Stimulated activated CD4-positive, alpha-beta T cell treated with anti-CD3 and anti-CD28 coated beads, Interleukin-1b, Interleukin-23, amount 100 ng/mL, for 1 hour (primary cell): ENCODE measurements at places on chromosomes 3 and 15.

DNA sequence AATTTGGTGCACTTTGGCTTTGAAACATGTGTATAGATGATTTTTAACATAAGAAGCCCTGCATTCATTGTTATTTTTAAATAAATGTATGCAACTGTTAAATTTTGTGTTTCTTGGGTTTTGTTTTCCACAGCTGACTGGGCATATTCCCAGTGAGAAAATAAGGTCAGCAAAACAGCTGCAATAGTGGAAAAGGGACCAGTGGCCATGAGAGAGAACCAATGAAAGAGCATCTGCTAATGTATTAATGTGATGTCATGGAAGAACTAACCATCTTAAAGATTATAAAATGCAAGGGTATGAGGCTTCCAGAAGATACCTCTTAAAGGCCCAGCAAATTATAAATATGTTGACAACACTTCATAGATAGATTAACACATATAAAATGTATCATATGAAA is 31.0 kb upstream of the KBTBD12 start:
- DNase-seq = no peak

GRCh38 chr3:54891540-54891897 is 36.3 kb downstream of the LRTM1 start:
- DNase-seq = no peak

DNA sequence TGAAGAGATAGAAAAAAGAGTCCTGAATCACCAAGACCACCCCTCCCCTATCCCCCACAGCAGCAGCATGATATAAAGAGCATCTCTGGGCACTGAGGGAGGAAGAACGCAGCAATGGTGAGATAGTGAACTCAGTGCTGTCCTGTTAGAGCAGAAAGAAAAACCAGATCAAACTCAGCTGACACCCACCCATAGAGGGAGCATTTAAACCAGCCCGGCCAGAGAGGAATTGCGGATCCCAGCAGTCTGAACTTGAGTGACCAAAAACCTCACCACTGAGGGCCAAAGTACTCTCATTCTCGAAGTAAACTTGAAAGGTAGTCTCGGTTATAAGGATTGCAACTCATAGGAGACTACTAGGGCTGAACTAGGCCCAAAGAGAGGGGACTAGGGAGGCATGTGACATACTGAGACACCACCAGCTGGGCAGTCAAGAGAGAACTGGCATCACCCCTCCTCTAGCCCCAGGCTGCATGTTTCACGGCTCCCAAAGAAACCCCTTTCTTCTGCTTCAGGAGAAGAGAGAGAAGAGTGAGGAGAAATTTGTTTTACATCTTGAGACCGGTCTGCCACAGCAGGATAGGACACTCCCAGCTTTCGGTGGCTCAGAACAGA is 39.2 kb upstream of the TGFBR2 start:
- DNase-seq = no peak

DNA sequence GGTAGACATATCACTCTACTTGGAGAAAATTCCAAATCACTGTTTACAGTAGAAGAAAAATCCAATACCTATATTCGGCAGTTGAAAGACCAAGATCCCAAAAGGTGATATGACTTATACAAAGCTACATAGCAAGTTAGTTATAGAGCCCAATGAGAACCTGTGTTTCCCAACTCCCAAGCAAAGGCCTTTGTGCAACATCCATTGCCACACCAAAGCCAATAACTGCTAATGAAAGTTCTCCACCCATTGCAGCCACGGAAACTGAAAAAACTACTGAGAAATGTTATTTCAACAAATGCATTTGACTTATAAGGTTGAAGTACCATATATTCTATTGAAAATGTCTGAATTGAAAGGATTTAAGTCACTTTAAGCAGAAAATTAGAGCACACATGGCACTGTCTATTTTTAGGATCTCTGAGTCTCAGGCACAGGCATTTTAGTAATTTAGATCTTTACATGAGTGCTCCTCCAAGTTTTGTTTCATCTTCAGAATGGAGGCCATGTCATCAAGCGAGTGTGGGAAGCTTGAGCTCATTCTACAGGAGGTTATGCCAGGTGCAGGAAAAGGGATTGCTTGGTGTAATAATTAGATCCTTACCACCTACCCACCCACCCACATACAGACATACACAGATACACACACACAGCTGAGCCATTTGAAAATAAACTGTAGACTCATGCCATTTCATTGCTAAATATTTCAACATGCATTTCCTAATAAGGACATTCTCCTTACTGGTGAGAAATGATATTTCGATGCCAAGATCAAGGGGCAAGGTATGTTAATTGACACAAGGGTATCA is 19.7 kb upstream of the ANO10 start:
- no peak for DNase-seq

GRCh38 chr3:94291686-94292085 is 228.8 kb downstream of the NSUN3 start:
- no peak for DNase-seq

DNA sequence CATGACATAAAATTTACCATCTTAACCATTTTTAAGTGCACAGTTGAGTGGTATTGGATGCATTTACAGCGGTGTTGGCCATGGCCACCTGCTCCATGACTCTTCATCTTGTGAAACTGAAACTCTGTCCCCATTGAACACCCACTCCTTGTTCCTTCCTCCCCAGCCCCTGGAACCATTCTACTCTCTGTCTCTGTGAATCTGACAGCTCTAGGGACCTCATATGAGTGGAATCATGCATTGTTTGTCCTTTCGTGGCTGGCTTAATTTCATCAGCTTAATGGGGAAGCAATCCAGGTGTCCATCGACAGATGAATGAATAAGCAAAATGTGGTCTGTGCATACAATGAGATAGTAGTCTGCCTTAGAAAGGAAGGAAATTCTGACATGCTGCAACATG is 42.5 kb downstream of the PLXNA1 start:
- DNase-seq = no peak

GRCh38 chr3:58751882-58752567 is 85.5 kb upstream of the FAM3D start:
- no peak for DNase-seq

DNA sequence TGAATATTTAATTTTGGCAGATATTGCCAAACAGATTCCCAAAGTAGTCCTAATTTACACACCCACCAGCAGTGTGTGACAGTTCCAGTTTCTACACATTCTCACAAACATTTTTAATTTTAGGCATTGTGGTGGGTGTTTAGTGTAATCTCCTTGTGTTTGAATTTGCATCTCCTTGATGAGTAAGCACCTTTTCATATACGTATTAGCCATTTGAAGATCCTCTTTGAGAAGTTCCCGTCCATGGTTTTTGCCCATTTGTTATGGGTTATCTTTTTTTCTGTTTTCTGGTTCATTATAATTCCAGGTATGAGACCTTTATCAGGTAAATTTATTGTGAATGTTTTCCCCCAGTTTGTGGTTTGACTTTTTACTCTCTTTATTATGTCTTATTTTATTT is 2.3 kb upstream of the TM4SF19 start:
- DNase-seq = no peak

GRCh38 chr3:111769992-111770352 is 89.1 kb upstream of the PHLDB2 start:
- DNase-seq = no peak

DNA sequence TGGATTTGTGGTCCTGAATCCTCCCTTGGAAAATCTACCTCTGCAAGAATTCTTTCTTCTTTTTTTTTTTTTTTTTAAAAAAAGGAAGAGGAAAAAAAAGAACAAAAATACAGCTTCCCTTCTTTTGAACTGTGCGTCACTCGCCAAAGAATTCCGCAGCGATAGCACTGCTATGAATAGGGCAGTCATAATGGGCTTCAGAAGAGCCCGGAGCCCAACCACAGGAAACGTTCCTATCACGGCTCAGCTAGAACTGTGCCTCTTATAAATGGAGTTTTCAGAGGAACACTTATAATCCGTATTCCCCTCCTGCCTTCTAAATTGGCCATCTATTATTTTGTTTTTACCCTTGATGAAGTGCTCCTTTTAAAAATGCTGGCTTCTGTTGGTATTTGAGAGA is 227.7 kb downstream of the ADAMTS17 start:
- DNase-seq = no peak

DNA sequence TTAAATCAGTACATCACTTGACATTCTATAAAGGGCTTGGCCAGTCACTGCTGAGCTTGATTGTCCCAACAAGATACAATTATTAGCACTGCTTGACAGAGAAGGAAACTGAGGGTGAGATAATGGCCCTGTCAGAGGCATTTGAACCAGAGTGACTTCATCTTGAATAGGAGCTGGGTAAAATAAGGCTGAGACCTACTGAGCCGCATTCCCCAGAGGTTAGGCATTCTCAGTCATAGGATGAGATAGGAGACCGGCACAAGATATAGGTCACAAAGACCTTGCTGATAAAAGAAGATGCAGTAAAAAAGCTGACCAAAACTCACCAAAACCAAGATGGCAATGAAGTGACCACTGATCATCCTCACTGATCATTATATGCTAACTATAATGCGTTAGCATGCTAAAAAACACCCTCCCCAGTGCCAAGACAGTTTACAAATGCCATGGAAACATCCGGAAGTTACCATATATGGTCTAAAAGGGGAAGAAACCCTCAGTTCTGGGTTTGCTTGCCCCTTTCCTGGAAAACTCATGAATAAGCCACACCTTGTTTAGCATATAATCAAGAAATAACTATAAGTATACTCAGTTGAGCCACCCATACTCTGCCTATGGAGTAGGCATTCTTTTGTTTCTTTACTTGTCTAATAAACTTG is 239.1 kb upstream of the SETMAR start:
- DNase-seq = no peak

DNA sequence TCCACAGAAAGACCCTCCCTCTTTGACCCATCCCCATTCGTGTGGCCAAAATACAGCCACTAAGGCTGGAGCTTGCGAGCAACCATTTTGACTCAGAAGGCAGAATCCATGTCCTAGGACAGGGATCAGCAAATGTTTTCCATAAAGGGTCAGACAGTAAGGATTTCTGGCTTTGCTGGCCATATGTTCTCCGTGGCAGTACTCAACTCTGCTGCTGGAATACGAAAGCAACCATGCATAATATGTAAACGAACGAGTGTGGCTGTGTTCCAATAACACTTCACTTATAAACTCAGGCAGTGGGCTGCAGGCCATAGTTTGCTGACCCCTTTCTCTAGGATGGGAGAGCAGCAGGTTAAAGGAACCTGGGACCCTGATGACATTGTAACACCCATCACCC is 77.6 kb upstream of the WNT5A start:
- no peak for DNase-seq

GRCh38 chr15:99185414-99186130 is 63.8 kb downstream of the TTC23 start:
- no peak for DNase-seq

DNA sequence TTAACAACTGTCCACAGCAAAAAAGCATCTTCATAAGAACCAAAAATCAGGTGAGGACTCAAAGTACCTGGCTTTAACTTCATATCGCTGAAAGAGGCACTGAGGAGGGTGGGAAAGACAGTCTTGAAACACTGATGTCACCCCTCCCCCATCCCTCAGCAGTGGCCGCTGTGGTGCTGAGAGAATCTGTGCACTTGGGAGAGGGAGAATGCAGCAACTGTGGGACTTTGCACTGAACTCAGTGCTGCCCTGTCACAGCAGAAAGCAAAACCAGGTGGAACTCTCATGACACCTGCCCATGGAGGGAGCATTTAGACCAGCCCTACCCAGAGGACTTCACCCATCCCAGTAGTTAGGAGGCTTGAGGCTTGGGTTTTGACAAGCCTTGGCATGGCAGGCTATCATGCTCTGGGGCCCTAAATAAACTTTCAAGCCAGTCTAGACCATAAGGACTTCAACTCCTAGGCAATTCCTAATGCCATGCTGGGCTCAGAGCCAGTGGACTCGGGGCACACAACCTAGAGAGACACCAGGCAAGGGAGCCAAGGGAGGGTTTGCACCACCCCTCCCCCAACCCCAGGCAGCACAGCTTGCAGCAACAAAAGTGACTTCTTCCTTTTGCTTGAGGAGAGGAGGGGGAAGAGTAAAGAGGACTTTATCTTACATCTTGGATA is 6.1 kb upstream of the ZSCAN2 start:
- no peak for DNase-seq

DNA sequence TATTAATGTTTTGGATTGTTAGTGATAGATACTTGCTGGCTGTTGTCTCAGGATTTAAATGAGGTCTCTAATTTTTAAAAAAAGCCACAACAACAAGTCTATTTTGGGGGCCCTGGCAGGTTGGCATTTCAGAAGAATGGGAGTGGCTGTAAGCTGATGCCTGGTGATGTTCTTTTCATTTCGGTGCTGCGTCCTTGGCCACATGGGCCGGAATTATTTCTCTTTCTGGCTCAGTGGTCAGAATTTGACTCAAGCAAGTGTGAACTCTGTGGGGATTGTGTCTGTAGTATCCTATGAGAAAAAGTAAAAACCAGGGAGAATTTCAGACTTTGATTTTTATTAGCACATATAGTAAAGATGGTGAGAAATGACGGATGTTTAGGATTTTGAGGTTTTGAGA is 203.0 kb downstream of the AKAP13 start:
- DNase-seq = no peak

GRCh38 chr3:140147965-140148490 is 213.0 kb downstream of the CLSTN2 start:
- no peak for DNase-seq

DNA sequence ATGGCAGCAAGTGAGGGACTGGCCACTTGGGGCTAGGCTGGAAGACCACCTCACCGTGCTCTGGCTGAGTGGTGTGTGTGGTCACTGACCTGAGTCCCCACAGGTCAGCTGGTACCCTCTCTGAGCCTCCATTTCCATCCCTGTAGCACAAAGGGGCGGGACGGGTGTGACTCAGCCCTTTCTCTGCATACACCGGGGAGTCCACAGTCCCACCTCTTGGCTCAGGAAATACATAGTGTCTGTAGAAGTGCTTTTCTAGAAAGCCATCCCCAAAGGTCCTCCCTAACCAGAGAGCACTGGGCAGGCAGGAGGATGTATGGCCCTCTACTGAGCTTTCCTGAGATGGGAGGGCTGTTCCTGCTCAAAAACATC is 27.2 kb downstream of the WNT7A start:
- no peak for DNase-seq

DNA sequence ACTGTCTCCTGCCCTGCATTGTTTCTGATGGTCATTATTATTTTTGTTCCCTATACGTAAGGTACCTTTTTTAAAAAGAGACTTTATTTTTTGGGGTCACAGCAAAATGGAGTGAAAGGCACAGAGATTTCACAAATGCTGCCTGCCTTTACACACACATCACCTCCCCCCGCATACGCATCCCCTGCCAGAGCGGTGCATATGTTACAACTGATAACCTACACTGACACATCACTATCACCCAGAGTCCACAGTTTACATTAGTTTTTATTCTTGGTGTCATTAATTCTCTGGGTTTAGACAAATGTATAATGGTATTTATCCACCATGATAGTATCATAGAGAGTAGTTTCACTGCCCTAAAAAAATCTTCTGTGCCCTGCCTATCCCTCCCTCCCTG is 43.6 kb upstream of the KLF13 start:
- no peak for DNase-seq

- DNase-seq = no peak
Observed at GRCh38 chr3:55988905-55989304, 479.4 kb downstream of the ERC2 start.

GRCh38 chr15:62901909-62902546 is 140.5 kb upstream of the TPM1 start:
- no peak for DNase-seq

GRCh38 chr3:128327606-128328031 is 139.1 kb downstream of the DNAJB8 start:
- DNase-seq = no peak
